ENCODE measurements at places on chromosomes 2 and 18. TPM values are rescaled to one million over a fixed set of nuclear protein-coding genes. Genes with fewer than 3 reads are reported as not detected.
A peak's percentile ranks its signal among the peaks of the same experiment; 100 is the strongest.

GRCh38 chr2:127857265-127857808 is 618 bp downstream of the POLR2D start:
- no peak for DNase-seq

Gene IL36A
- not detected for total RNA-seq

DNA sequence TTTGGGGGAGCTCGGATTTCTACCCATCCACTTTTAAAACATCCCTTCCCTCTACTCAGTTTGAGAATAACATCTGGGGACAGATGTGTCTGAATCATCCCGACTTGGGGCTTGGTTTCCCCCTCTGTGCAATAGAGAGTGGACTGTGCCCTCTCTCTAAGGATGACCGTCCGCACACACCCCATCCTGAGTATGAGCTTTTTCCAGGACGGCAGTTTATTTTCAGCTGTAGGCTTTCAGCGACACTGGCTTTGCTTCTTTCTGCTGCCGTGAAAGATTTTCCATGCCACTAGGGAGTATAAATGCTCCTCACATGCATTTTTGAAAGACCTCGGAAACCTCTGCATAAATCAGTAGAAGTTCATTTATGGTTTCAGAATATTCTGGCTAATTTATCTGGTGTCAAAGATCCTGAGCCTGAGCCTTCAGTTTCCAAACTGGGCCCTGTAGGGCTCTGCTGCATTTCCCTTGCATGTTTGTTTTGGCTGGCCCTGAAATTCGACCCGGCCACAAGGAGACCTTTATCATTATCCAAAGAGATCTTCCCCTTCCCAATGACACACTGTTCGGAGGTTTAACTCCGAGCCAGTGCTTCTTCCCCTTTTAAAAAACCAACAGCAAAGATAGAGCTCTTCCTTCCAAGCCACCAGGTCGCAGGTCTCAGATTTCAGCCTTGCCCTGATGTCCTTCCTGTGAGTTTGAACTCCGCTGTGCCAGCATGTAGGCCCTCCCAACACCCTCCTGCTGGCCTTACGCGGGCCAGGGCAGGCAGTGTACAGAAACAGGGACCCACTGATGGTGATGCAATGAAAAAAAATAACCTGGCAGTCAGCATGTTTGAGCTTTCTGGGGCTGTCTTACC is 53.3 kb downstream of the FECH start:
- no peak for DNase-seq

DNA sequence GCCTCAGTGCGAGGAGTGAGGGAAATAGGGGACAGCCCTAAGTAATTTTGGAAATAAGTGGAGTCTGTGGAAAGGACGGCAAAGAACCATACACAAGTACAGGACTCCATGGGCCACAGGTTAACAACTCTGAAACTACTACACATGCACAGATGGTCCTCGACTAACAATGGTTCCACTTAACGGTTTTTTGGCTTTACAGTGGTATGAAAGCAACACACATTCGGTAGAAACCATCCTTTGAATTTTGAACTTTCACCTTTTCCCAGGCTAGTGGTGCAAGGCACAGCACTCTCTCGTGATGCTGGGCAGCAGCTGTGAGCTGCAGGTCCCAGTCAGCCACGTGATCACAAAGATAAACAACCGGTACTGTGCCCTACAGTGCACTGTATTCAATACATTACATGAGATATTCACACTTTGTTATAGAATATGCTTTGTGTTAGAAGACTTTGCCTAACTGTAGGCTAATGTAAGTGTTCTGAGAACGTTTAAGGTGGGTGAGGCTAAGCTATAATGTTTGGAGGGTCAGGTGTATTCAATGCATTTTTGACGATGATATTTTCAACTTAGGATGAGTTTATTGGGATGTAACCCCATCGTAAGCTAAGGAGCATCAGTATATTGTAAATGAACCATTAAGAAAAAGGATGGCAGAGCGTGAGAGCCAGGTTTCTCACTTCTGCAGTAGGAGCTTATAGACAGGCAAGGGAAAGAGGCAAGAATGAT is 44.6 kb downstream of the TBC1D8 start:
- no peak for DNase-seq

- no peak for DNase-seq
Measured at GRCh38 chr18:47283476-47283875, 32.0 kb upstream of the SKOR2 start.

DNA sequence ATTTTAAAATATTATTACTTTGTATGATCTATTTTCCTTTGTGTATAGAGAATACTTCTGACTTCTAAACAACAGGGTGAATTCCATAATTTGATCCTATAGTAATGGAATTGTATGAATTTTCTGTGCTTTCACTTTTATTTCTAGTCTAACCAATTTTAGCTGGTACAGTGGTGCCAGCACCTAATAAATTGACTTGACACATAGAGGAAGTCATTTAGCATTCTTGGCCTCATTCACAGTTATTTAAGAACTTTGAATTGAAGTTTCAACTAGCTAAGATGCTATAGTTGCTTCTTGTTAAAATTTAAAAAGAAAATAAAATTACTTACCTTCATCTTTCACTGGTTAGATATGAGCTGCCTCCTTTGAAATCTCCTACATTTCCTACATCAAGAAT is 220.4 kb downstream of the CPS1 start:
- no peak for DNase-seq

DNA sequence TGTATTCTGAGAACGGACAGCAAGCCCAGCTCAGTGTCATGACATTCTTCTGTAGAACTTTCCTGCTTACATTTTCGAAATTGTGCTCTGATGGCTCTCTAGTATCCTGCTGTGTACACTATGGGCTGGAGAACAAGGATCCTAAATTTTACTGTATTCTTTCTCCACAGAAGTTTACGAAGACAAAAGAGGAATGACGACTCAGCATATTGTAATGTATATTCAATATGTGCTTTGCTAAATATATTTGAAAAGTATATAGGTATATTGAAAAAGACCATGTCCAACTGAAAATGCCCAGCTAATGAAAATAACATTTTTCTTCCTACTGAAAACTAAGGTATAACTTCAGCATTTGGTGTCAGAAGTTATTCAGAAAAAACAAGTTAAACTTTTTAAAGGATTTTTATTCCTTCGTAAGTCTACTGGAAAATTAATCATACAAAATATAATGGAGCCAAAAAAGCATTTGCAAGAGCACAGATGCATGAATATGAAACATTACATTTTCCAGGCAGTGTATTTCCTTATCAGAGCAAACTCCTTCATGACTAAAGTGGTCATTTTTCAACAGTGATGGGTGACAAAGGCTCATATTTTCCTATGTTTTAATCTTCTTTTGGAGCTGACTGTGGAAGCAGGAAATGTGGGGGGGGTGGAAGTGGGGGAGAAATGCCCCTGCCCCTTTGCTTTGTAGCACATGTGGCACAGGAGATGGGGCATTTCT is 143.8 kb upstream of the THUMPD2 start:
- DNase-seq: no peak

DNA sequence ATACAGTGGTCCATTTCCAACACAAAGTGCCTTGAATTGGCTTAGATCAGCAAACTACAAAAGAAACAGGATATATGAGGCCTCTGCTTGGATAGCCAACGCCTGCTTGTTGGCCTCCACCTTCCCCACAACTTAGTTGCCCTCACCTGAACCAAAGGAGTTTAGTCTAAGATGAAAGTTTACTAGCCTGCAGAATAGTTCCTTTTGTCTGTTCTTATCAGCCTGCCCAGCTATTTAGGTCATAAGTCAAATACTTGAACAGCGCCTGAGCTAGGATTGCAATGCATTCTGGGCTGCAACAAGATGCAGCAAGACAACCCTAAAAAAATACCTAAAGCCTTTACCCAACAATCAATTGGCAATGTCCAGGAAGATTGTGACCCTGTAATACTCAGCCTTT is 13.1 kb upstream of the EPG5 start:
- no peak for DNase-seq

DNA sequence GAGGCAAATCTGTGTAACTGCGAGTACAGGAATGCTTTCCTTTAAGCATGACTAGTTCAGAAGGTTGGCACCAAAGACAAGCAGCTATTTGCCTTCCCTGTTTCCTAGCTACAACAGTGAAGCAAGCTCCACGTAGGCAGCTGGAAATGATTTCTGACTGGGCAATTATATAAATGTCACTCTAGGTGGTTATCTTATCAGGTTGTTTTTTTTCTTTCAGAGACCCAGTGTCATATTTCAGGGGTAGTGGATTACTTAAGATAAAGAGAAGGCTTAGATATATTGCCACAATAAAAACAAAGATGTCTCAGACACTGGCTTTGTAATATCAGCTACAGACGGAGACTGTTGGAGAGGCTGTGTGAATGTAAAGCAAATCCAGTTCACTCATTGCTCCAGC is 748.9 kb upstream of the NXPH2 start:
- DNase-seq: no peak

Gene DSC3
- not detected for total RNA-seq

DNA sequence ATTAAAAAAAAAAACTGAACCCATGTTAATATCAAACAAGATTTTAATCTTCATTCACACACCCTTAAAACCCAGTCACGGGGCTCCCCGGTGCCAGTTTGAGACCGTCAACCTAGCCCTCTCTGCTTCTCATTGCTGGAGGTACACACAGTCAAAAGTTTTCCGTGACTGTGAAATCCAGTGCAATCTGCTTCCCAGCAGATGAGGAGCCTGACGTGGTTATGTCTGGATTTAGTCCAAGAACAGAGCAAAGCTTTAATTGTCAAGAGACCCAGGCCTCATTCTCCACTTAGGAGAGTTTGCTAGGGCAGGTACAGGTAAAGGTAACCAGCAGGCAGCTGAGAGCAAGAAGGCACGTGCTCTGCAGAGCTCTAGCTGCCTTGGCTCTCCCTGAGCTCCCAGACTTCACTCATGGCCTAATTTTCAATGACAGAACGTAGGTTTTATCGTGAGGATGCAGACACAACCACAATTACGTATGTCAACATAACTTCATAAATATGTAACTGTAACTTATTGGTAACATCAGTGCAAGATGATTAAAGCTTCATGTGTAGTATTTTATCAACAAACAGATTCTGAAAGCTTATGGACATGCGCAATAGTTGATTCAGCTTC is 56.3 kb downstream of the SLC16A14 start:
- DNase-seq: no peak

GRCh38 chr2:174590346-174590745 is 7.3 kb downstream of the WIPF1 start:
- DNase-seq: no peak

- no peak for DNase-seq
Measured at GRCh38 chr2:66596256-66596655, 161.3 kb downstream of the MEIS1 start.

Gene ICOS
- 84.5 TPM for total RNA-seq

DNA sequence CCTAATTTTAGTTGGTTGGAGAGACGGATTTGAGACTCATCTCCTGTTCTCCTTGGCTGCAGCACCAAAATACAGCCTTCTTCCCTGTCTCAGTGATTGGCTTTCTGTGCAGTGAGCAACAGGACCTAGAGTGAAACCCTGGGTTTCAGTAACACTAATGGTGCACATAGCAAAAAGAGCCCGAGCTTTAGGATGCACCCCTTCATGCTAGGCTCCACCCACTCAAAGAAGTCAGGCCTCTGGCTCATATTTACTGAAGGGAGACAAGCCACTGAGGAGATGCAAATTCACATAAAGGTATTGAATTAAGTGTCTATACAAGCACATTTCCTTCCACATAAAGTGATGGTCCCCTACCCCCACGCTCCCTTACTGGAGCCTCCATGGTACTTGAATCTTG is 131.9 kb upstream of the CHAC2 start:
- no peak for DNase-seq

DNA sequence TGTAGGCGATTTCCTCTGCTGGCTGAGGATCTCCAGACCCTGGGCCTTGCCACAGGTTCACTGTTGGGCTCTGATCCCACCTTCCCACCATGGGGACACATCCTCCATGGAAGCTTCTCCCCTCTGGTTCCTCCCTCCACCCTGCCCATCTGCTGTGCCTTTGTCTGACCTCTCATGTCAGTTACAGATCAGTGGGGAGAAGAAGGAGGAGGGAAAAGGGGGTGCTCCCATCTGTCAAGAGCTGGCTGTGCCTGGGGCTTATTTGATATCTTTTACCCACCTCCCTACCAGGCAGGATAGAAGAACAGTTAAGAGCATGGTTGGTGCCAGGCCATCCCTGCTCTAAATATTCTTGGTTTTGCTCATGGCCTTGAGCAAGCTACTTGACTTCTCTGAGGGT is 12.3 kb upstream of the DNAJB2 start:
- DNase-seq: no peak

Gene MAPK4
- total RNA-seq: not detected

Gene ABI2
- 32.1 TPM for total RNA-seq

DNA sequence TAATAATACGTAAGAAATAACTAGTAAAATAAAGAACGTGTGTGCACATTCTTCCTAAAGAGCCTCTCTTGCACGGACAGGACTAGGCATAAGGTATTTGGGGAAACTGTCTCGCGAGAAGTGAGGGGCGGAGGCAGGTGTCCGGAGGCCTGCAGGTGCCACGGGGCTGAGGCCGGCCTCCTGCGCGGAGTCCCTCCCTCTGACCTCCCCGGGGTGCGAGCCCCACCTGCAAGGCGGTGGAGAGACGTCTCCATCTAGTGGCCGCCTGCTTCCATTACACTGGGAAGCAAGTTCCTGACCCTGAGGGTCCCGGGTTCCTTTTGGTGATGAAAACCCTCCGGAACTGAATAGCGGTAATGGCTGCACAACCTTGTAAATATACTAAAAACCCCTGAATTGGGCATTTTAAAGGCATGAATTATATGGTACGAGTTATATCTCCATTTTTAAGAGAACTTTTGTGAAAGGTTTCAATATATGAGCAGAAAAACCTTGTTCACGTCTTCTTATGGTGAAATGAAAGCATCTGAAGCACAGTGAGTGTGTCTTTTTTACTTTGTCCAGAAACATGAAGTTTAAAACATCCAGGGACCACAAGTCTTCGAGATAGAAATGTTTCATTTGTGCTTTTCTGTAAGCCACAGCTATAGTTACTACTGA is 35.5 kb upstream of the CTDP1 start:
- DNase-seq: peak; percentile 44

Data from CD8-positive, alpha-beta memory T cell (primary cell).